ENCODE measurements at places on chromosomes 3 and 15. TPM values are rescaled to one million over a fixed set of nuclear protein-coding genes. Genes with fewer than 3 reads are reported as not detected.

EPHB1 gene
- 1.1 TPM for total RNA-seq

- DNase-seq, result no peak
These were observed 59.7 kb upstream of the MINAR1 start for GRCh38 chr15:79372428-79372827.

GRCh38 chr15:88098361-88098760 is 158.2 kb downstream of the NTRK3 start:
- DNase-seq, result no peak

GRCh38 chr3:122785231-122785630 is 8.4 kb downstream of the HSPBAP1 start:
- no peak for DNase-seq

DNA sequence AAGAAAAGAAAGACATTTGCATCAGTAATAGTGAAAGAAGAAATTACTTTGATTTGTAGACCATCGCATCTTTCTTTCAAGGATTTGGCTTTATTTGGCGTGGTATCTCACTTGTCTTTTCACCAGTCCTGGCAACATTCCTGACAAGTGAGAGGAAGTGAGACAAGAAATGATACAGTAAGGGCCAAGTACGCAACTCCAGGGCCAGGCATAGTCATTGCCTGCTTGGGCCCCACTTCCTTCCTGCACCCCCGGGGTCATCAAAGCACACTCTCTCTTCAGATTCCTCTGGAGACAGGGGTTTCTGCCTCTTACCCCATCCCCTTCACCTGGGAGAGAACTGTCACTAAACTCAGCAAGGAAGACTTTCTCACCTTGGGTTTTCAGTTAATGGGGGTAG is 55.1 kb downstream of the CD47 start:
- no peak for DNase-seq

DNA sequence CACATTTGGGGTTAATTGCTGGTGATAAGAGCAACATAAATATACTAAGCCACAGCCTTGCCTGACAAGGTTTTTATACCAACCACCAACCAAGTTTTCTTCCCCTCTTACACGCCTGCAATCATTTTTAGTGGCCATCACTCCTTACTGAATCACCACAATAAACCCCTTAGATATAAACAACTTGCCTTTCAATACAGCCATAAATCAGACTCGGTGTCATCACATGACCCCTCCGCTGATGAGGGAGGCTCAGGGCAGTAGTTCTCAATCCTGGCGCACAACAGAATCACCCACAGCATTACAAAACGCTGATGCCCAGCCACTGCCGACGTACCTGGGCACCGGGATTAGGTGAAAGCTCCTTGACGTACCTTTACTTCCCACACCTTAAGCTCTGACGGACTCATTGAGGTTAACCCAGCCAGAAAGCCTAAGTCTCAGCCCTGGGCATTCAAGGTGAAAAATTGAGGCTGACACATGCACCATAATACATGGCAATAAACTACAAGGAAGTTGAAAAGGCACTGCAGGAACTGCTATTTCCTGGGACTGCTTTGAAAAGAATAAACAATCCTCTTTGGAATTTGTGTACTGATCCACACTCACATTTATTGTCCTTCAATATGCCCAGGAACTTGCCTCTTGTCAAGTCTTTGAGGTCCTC is 17.1 kb downstream of the ADCY5 start:
- DNase-seq, result no peak

GRCh38 chr3:16239780-16240179 is 25.0 kb downstream of the DPH3 start:
- DNase-seq, result no peak

DNA sequence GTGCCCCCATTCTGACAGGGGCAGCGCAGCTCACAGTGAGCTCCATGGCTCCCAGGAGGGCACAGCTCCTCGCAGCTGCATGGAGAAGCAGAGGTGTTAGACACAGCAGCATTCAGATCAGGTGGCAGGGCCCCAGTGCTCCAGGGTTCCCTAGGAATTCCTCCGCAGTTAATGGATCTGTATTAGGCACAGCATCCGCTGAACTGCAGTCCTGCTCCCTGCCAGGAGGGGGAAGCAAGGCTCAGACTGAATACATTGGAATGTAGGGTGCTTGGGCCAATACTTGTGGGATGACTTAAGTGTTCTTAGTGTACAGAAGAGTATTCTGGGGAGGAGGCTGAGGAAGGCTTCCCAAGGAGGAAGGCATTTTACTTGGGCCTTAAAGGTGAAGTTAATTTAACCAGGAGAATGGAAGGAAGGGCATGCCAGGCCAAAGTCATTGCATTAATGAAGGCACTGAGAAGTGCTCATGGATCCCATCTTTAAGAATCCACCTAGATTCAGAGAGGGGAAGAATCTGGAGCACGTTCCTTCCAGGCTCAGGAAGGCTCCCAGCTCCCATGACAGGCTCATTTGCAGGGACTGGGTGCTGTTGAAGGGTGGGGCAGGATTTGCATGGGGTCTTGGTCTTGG is 111.6 kb downstream of the RAB11A start:
- no peak for DNase-seq

GRCh38 chr15:52018244-52018643 is 775 bp upstream of the MAPK6 start:
- DNase-seq, result no peak

DNA sequence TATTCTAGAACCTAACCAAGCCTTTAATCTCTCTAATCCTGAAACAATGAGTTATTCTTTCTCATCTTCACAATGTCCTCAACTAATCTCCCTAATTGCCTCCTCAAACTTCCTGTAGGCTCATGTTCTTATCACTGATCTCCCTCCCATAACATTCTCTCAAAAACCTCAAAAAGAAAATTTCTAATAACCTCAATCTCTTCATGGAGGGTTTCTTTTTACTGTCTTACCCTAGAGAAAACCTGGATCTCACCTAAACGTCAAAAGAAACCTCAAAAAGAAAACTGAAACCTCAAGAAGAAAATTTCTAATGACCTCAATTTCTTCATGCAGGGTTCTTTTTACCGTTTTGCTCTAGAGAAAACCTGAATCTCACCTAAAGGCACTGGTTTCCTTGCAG is 150.2 kb downstream of the GSK3B start:
- no peak for DNase-seq

- peak; percentile 78 for DNase-seq
These were observed 371 bp upstream of the CLSTN2 start for GRCh38 chr3:139934613-139935015.
